CD4-positive, alpha-beta T cell treated with Interferon gamma for 1 hour (primary cell): ENCODE measurements at places on chromosomes 1 and 21.

DNA sequence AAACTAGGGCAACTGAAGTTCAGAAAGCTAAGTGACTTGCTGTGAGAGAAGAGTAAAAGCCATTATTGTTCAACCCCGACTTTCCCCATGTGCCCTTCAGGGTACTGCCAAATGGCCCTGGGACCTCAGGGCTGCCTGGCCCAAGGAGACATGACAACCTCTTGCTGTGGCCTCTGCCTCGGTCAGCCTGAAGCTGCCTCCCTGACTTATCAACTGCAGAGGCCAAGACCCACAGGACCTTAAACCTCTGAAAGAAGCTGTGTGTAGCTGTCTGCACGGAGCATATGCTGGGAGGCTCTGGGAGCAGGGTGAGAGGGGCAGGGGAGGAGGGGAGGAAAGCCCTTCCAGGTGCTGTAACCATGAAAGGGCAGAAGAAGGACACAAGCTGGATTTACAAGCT is 35.9 kb downstream of the HMGB4 start:
- DNase-seq: no peak

- DNase-seq: no peak
Measured at GRCh38 chr1:5650283-5651026, 341.8 kb downstream of the NPHP4 start.

- peak; percentile 35 for DNase-seq
Measured at GRCh38 chr1:205543351-205544301, 39.2 kb downstream of the CDK18 start.

DNA sequence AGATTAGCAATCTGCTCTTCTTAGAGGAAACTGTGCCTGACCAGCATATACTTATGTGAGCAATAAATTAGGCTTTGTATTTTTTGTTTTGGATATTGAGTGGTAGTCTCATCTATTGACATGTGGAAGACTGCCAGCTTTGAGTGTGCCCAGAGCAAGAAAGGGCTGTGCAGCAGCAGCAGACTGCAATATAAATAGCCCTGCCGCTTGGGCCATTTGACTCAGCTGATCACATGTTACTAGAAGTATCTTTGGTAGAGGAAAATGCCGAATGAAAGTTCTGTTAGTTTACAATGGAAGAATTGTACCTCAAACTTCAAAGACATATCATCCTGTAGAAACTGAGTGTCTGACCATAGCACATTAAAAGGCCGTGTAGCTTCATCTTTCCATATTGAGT is 9.1 kb upstream of the PSMB2 start:
- no peak for DNase-seq

GRCh38 chr1:72357411-72357810 is 75.1 kb upstream of the NEGR1 start:
- no peak for DNase-seq

DNA sequence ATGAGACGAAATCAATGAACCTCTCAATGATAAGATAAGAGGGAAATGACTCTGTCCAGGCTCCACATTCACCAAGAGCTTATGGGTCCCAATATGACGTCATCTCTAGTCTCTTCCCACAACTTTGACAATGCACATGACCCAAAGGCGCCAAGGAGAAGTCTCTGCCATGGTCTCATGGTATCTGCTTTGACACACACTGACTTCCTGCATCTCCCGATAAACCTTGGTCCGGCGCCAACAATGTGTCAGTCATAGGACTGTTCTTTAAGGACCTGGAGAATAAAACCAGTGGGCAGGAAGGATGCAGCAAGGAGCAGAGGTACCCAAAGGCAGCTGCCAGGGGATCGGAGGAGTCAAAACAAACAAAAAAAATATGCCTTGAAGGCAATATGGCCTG is 46.9 kb upstream of the TMEM51 start:
- DNase-seq: no peak

GRCh38 chr21:44548381-44548780 is 2.9 kb downstream of the KRTAP10-2 start:
- no peak for DNase-seq

- DNase-seq: no peak
Measured at GRCh38 chr1:110218739-110219138, 8.6 kb downstream of the KCNC4 start.

DNA sequence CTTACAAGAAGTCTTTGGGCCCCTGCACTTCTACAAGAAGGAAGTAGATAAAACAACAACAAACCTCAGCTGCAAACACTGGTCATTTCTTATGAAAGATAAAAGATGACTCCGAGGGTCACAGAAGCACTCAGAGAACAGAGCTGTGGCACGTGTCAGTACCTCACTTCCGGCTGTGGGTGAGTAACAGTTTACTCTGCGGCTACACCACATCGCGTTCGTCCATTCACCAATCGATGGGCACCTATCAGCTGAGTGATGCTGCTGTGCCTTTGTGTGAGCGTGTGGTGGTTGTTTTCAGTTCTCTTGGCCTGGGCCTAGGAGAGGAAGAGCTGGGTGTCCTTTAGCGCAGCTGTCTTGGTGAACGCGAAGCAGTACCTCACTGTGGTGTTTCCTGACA is 49.9 kb downstream of the COL6A1 start:
- no peak for DNase-seq

- no peak for DNase-seq
Measured at GRCh38 chr1:1872329-1872994, 18.4 kb downstream of the GNB1 start.

DNA sequence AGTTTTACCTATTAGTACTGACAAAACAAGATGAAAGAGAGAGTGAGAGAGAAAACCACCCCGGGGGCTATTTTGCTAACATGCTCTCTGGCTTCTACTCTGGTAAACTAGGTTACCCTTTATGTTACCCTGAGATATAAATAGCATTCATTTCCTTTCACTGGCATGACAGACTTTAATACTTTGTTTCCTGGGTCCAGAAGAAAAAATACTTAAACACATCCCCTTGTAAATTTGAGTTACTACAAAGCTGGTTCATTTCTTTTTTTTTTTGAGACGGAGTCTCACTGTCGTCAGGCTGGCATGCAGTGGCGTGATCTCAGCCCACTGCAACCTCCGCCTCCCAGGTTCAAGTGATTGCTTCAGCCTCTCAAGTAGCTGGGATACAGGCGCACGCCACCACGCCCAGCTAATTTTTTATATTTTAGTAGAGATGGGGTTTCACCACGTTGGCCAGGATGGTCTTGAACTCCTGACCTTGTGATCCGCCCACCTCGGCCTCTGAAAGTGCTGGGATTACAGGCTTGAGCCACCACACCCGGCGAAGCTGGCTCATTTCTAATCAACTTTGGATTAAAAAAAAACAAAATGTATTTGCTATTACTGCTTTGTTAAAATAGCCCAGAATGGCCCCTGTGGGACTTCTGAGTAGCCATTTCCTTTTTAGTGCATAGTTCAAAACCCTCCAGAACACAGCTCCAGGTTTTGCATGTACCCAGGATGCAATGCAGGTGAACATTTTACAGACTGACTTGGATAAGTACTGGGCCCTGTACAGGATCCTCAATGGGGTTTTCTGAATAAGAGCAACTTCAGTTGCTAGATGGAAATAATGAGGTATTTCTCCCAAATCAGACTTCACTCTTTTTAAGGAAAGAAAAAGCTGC is 20.6 kb downstream of the INPP5B start:
- DNase-seq: no peak

DNA sequence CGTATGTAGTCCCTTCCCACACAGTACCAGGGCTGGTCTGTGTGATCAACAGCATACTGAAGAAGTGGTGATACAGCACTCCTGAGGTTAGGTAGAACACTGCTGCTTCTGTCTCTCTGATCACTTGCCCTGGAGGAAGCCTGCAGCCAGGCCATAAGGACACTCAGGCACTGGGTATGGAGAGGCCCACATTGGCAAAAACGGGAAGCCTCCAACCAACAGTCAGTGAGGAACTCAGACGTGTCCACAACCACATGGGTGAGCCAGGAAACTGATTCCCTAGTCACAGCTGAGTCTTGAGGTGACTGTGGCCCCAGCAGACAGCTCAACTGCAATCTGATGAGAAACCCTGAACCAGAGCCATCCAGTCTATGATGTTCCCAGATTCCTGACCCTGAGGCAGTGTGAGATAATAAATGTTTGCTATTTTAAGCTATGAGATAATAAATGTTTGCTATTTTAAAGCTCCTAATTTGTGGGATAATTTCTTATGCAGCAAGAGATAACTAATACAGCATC is 62.5 kb downstream of the COQ8A start:
- no peak for DNase-seq

GRCh38 chr1:167360120-167360519 is 139.4 kb downstream of the POU2F1 start:
- no peak for DNase-seq

DNA sequence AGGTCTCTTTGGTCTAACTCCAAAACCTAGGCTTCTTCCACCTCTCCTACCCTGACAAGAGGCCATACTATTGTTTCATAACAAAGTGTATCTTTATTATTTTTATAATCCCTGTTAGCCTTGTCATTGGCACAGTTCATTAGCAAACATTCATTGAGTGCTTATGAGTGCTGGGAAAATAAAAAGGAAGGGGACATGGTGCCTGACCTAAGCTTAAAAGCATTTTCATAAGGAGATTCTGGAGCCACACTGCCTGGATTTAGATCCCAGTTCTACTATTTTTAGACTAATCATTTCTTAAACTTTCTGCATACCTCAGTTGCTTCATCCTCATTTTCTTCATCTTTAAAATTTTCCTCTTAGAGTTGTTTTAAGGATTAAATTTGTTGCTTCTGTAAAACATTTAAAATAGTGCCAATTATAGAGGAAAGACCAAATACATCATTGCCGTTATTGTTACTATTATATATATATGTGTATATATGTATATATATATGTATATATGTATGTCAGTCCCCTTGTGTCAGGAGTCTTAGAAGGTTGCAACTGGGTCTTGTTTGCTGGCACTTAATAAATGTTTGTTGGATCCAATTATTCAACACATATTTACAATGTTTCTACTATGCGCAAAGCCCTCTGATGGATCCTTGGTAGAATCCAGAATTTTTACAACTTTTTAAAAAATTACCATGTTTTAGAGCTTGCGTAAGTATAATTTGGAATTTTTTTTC is 250.9 kb upstream of the SGIP1 start:
- DNase-seq: no peak
